Sciatic nerve (tissue), 2 donors: ENCODE measurements at places on chromosomes 12 and 14.

DNA sequence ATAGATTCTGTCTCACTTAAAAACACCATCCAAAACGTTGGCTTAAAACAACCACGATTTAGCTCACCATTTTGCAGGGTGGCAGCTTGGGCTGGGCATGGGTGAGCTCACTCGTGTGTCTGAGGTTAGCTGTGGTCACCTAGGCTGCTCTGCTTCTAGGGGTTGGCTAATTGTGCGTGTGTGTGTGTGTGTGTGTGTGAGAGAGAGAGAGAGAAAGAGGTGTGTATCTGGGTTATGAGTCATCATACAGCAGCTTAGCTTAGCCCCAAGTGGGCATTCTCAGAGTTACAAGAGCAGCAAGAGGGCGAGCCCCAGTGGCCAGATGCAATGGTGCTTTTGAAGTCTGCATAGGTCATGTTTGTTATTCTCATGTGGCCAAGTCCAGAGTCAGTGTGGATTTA, 6.0 kb downstream of the FBXW8 start:
- no peak for DNase-seq

GRCh38 chr12:57072661-57073060, 5.9 kb downstream of the NEMP1 start:
- DNase-seq, result no peak

- no peak for DNase-seq
Measured at GRCh38 chr14:55448141-55448614, 7.8 kb upstream of the TBPL2 start.

- DNase-seq, result no peak
Measured at GRCh38 chr14:65373016-65373670, 39.4 kb upstream of the FUT8 start.

- DNase-seq, result no peak
Measured at GRCh38 chr14:91814317-91814716, 53.0 kb downstream of the TC2N start.

DNA sequence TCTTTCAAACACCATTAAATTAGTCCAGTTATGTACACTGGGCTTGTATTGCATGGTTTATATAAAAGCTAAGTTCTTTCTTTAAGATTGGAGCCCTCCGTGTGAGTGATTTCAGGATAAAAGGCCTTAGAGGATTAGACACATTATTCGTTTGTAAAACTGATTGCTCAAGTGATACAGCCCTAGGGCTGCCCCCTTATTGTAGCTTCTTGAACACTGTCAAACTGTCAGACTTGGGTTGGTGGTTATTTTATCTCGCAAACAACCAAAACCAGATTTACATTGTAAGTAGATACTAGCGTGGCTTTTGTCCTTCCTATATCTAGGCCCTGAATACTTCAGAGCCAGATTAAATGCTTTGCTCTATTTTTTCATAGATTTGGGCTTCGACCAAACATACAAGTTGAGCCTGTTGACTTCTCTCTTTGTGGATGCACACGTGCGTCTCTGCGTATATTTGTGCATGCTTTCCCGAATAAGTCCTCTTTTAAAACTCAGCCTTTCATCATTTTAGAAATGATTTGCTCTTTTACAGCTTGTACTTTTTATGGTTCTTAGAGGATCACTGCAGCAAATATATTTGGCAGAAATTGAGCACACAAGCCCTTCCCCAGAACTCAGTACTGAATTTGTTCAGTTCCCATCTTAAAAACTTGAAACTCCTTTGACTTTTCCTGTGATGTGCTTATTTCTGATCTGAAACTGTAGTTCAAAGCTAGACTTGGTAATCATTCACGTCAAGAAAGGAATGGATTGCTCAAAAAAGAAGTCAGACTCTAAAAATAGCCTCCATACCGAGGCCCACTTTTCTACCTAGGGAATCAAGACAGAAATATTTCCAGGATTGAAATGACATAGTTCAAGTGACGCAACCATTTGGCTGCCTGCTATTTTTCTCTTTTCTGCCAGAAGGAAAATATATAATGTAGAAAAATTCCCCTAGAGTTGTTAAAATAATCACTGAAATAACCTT, 129.5 kb downstream of the ETV6 start:
- no peak for DNase-seq

DNA sequence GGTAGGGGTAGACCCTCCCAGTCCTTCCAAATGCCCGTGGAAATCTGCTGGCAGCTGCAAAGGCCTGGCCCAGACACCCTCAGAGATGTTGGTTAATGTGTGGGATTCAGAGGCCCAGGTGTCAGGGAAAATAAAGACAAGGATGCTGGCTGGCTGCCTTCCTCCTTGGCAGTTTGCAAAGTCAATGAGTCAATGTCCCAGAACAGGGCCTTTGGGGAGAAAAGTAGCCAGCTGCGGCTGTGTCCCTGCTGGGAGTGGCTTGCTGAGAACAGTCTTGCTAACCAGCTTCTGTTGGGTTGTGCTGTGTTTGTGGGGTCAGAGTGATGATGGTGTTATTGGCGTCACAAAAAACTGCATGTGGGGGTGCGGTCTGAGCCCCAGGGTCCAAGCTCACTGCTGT, 29.2 kb downstream of the GLRX5 start:
- no peak for DNase-seq

- DNase-seq, result no peak
Measured at GRCh38 chr12:71270057-71270456, 112.3 kb upstream of the TSPAN8 start.

DNA sequence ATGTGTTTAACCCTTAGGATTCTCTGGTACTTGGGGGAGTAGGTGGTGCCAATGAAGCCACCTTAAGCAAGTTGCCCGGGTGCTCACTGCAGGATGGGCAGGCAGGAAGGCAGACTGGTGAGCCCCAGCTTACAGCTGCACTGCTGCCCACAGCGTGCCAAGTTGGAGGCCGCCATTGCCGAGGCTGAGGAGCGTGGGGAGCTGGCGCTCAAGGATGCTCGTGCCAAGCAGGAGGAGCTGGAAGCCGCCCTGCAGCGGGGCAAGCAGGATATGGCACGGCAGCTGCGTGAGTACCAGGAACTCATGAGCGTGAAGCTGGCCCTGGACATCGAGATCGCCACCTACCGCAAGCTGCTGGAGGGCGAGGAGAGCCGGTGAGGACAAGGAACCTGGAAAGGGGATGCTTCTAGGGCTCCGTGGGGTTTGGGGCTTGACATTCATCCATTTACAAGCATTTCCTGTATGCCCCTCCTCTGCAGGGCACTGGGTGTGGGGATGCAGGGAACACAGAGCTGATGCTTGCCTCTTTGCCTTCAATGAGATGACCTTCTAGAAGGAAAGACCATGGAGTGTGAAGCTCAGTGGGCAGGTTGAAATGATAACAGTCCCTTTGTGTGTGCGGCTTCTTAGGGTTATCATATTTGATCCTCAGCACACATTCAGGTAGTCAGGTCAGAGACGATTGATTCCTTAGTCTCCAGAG, 12.4 kb downstream of the KRT7 start:
- no peak for DNase-seq

- DNase-seq, result no peak
Measured at GRCh38 chr14:50750323-50750722, 80.6 kb downstream of the NIN start.

DNA sequence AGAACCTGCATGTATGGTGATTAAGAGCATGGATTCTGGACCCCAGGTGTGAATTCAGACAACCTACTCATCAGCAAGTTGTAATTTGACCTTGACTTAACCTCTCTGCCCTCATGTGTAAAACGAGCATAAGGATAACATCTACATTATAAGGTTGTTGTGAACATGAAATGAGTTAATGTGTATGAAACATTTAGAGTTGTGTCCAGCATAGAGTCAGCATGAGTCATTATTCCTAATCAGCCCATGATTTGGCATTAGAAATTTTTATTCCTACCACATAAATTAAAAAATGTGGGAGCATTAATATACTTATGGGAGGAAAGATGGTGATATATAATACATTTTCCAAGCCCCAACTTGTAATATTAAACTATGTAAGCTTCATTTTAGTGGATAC, 95.9 kb upstream of the DDHD1 start:
- no peak for DNase-seq

GRCh38 chr12:41103614-41104013, 84.5 kb upstream of the PDZRN4 start:
- DNase-seq, result no peak
